ENCODE measurements at places on chromosomes 4 and X. TPM values are rescaled to one million over a fixed set of nuclear protein-coding genes. Genes with fewer than 3 reads are reported as not detected.

DNA sequence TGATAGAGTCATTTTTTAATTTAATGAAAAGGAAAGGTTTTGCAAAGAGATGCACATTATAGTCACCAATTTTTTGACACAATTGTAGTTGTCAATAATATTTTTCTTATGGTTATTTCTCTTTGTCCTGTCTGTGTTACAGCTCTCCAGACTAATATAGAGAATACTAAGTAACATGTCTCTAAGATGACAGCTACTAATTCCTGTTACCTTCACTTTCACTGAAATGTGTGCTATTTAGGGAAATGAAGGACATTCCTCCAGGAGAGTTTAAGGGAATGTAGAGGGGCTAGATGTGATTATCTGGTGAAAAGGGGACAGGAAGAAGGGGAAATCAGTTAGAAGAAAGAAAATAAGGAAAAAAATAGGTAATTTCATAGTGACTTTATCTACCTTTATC lies 1.4 kb downstream of the KLHL5 start:
- H3K4me3 ChIP-seq, result no peak overlapping the region
- H3K36me3 ChIP-seq, result no peaks in the 10 kb centered on the region
- peaks cover 4% of the 10 kb centered on the region for H3K4me1 ChIP-seq
- H3K27ac ChIP-seq, result no peak overlapping the region
- no peak for DNase-seq

DNA sequence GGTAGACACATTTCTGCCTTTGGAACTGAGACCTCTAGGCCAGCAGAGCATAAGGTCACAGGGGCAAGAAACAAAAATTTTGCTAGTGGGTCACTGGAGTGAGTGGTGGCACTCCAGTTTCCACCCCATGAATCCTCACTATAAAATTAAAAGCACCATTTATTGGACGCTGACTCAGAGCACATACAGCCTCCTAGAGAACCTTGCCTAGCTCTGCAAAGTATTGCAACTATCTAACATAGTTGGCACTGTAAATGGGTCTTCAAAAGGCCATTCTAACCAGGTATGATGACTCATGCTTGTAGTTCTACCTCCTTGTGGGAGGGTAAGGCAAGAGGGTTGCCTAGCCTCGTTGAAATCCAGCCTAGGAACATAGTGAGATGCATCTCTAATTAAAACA lies 25.1 kb downstream of the RRAGB start:
- DNase-seq, result no peak
- no peaks in the 10 kb centered on the region for H3K4me1 ChIP-seq
- H3K4me3 ChIP-seq, result no peak overlapping the region
- H3K36me3 ChIP-seq, result peaks cover 11% of the 10 kb centered on the region
- H3K27ac ChIP-seq, result no peak overlapping the region
- H3K27me3 ChIP-seq, result no peaks in the 10 kb centered on the region

DNA sequence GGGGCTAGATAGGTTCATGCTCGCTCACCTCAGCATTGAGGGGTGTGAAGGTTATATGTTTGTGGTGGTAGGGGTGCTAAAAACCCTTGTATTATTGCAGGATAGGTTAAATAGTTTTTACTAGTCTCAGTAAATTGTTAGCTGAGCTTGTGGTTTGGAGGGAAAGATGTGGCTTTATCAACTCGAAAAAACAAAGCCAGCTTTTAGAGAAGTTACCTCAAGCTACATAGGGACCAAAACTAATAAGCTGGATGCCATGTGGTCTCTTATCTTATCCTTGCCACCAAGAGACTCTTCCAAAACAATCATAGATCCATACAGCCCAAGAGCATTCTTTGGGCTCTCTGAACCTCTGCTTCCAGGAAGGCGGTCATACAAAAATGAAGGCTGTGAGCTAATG lies 29.2 kb downstream of the MSN start:
- no peak for DNase-seq
- peaks cover 7% of the 10 kb centered on the region for H3K4me1 ChIP-seq
- no peaks in the 10 kb centered on the region for H3K27me3 ChIP-seq
- peaks cover 4% of the 10 kb centered on the region for H3K36me3 ChIP-seq
- peak overlapping the region; percentile 86 for H3K27ac ChIP-seq

- peaks cover 19% of the 10 kb centered on the region for H3K36me3 ChIP-seq
- H3K27me3 ChIP-seq, result no peaks in the 10 kb centered on the region
- no peak overlapping the region for H3K4me3 ChIP-seq
- peaks cover 18% of the 10 kb centered on the region for H3K4me1 ChIP-seq
- DNase-seq, result no peak
These were observed 6.1 kb downstream of the SGCB start for GRCh38 chr4:52032005-52032404.

- H3K4me3 ChIP-seq, result no peak overlapping the region
- H3K36me3 ChIP-seq, result no peaks in the 10 kb centered on the region
- H3K4me1 ChIP-seq, result no peaks in the 10 kb centered on the region
- no peak overlapping the region for H3K27ac ChIP-seq
- H3K27me3 ChIP-seq, result no peaks in the 10 kb centered on the region
These were observed 116.7 kb downstream of the GPC3 start for GRCh38 chrX:133868682-133869081.

GRCh38 chrX:357035-357692 lies 29.5 kb downstream of the PPP2R3B start:
- no peak overlapping the region for H3K27ac ChIP-seq
- H3K4me1 ChIP-seq, result no peaks in the 10 kb centered on the region
- H3K4me3 ChIP-seq, result no peak overlapping the region
- no peaks in the 10 kb centered on the region for H3K27me3 ChIP-seq

DNA sequence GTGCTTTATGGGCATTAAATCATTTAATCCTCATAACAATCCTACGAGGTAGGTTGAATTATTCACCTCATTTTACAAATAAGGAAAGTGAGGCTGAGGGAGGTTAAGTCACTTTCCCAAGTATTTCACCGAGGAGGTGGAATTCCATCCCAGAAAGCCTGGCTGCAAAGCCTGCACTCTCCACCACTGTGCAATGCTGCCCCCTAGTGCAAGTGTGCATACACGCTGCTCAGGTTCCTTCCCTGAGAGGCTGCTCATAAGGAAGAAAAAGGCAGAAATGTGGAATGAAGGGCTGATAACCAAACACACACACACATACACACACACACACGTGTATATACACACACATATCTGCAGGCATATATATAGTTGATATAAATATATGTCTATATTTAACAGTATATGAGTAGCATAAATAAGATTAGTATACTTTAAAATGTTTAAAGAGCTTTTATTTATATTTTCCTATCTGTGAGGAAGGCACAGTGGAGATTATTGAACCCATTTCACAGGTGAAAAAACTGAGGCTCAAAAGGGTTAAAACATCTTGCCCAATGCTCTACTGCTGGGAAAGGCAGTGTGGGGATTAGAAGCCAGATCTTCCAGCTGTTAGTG lies 714.5 kb upstream of the TENM3 start:
- no peaks in the 10 kb centered on the region for H3K4me1 ChIP-seq
- H3K27me3 ChIP-seq, result no peaks in the 10 kb centered on the region
- no peaks in the 10 kb centered on the region for H3K36me3 ChIP-seq
- no peak overlapping the region for H3K4me3 ChIP-seq

- no peak overlapping the region for H3K27ac ChIP-seq
- H3K4me3 ChIP-seq, result no peak overlapping the region
- H3K4me1 ChIP-seq, result no peaks in the 10 kb centered on the region
- no peaks in the 10 kb centered on the region for H3K36me3 ChIP-seq
These were observed 26.5 kb downstream of the RPS6KA3 start for GRCh38 chrX:20240201-20240600.

GRCh38 chr4:6620296-6620695 lies 20.2 kb upstream of the MRFAP1 start:
- H3K27ac ChIP-seq, result no peak overlapping the region
- H3K36me3 ChIP-seq, result no peaks in the 10 kb centered on the region
- DNase-seq, result no peak
- no peaks in the 10 kb centered on the region for H3K4me1 ChIP-seq
- H3K27me3 ChIP-seq, result no peaks in the 10 kb centered on the region
- no peak overlapping the region for H3K4me3 ChIP-seq

DNA sequence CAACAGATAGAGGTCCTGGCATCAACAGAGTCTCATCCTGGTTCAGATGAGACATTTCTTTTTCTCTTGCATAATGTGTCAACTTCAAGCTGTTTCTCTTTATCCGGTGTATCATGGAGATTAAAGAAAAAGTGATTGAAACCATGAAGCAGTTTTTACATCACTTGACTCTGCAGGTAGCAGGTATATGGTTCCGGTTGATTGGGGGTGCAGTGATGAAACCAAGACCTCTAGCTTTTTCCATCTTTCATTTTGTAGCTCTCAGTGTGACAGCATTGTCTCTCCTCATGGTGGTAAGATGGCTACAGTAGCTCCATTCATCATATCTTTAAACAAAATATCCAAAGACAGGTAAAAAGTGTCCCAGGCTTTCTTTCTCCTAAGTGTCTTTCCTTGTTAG lies 2.4 kb upstream of the HOPX start:
- H3K27me3 ChIP-seq, result peaks cover 8% of the 10 kb centered on the region
- H3K27ac ChIP-seq, result no peak overlapping the region
- H3K4me1 ChIP-seq, result no peaks in the 10 kb centered on the region
- no peaks in the 10 kb centered on the region for H3K36me3 ChIP-seq

GRCh38 chr4:137029026-137029425 lies 503.3 kb downstream of the PCDH18 start:
- no peaks in the 10 kb centered on the region for H3K4me1 ChIP-seq
- no peaks in the 10 kb centered on the region for H3K36me3 ChIP-seq
- no peak overlapping the region for H3K27ac ChIP-seq
- H3K4me3 ChIP-seq, result no peak overlapping the region
- no peak for DNase-seq

- peaks cover 3% of the 10 kb centered on the region for H3K36me3 ChIP-seq
- H3K27ac ChIP-seq, result no peak overlapping the region
- no peaks in the 10 kb centered on the region for H3K4me1 ChIP-seq
- H3K27me3 ChIP-seq, result no peaks in the 10 kb centered on the region
- no peak for DNase-seq
These were observed 116.2 kb downstream of the GATB start for GRCh38 chr4:151644622-151645021.

DNA sequence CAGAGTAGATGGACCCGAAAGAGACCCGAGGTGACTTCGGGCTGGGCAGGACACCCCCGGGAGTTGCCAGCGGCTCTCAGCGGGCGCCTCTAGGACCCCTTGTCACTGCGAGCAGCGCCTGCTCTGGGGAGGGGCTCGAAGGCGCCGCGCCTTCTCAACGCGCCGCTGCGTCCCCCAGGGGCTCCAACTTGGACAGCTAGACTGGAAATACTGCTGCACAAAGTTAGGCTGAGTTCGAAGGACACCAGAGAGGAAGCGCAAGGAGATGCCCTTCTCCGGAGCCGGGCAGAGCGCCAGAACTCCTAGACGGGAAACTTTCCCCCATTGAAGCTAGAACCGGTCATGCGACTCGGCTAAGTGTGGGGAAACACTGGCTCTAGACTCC lies 493 bp upstream of the KCNIP4 start:
- peaks cover 44% of the 10 kb centered on the region for H3K27me3 ChIP-seq
- DNase-seq, result peak; percentile 65
- H3K4me3 ChIP-seq, result no peak overlapping the region
- no peak overlapping the region for H3K27ac ChIP-seq

GRCh38 chr4:123599920-123600810 lies 203.6 kb downstream of the SPRY1 start:
- no peaks in the 10 kb centered on the region for H3K27me3 ChIP-seq
- no peaks in the 10 kb centered on the region for H3K36me3 ChIP-seq
- peak; percentile 70 for DNase-seq
- H3K4me1 ChIP-seq, result peaks cover 5% of the 10 kb centered on the region
- no peak overlapping the region for H3K4me3 ChIP-seq

GRCh38 chr4:45353161-45353560 lies 626.8 kb upstream of the GNPDA2 start:
- DNase-seq, result peak; percentile 10
- no peaks in the 10 kb centered on the region for H3K27me3 ChIP-seq
- no peak overlapping the region for H3K4me3 ChIP-seq
- no peaks in the 10 kb centered on the region for H3K36me3 ChIP-seq
- H3K4me1 ChIP-seq, result no peaks in the 10 kb centered on the region

DNA sequence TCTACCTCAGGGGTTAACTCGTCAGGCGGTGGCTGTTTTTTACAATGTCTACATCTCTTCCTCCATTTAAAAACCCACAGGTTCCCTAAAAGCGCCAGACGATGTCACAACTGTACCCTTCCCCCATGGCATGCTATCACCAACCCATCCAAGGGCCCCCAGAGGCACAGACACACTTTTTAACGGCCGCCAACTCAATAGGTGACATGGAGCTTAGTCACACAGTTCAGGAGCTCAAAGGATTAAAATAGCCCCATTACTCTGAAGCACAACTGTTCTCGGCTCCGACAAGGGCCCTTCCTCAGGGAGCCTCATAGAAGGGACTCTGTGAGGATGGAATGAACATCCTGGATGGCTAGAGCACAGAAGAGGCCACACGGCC lies 12.4 kb downstream of the SH3KBP1 start:
- H3K36me3 ChIP-seq, result no peaks in the 10 kb centered on the region
- no peak for DNase-seq
- no peak overlapping the region for H3K4me3 ChIP-seq
- H3K4me1 ChIP-seq, result no peaks in the 10 kb centered on the region

- H3K4me1 ChIP-seq, result no peaks in the 10 kb centered on the region
- H3K27ac ChIP-seq, result no peak overlapping the region
- DNase-seq, result no peak
- H3K36me3 ChIP-seq, result peaks cover 22% of the 10 kb centered on the region
These were observed 19.7 kb downstream of the PRIMPOL start for GRCh38 chr4:184669251-184669650.

- no peak overlapping the region for H3K4me3 ChIP-seq
- no peak for DNase-seq
- H3K36me3 ChIP-seq, result no peaks in the 10 kb centered on the region
- H3K27ac ChIP-seq, result no peak overlapping the region
These were observed 58.9 kb upstream of the NFKB1 start for GRCh38 chr4:102441978-102442911.

- peaks cover 3% of the 10 kb centered on the region for H3K36me3 ChIP-seq
- H3K27ac ChIP-seq, result no peak overlapping the region
- no peak overlapping the region for H3K4me3 ChIP-seq
- DNase-seq, result peak; percentile 22
These were observed 47.8 kb downstream of the CLCN3 start for GRCh38 chr4:169668069-169668721.

Gene HCCS
- total RNA-seq, result 20.4 TPM

Gene SPIN2A
- 0.80 TPM for total RNA-seq

Gene DRP2
- total RNA-seq, result 0.03 TPM

Gene FRAS1
- 53.8 TPM for total RNA-seq

Gene NCAPG
- 6.0 TPM for total RNA-seq

Gene FGA
- total RNA-seq, result 56.1 TPM

Gene SAGE1
- total RNA-seq, result not detected

Gene RBMXL3
- not detected for total RNA-seq

Gene LRIT3
- 0.28 TPM for total RNA-seq

Gene BGN
- 161 TPM for total RNA-seq

Measured in lung (tissue), 17 donors.